HFFc6 (cell line): ENCODE measurements at places on chromosomes 16 and 17. TPM values are rescaled to one million over a fixed set of nuclear protein-coding genes. Genes with fewer than 3 reads are reported as not detected.

Gene GGA3
- total RNA-seq = 23.2 to 26.1 TPM (median 23.8 TPM) in 3 replicates

Gene MEOX1
- not detected in 3 replicates for total RNA-seq

Gene DUS2
- total RNA-seq = 15.7 to 16.8 TPM (median 15.8 TPM) in 3 replicates

Gene OR1A1
- not detected in 3 replicates for total RNA-seq

Gene RSL1D1
- total RNA-seq = 151 to 197 TPM (median 160 TPM) in 3 replicates

GRCh38 chr17:57745242-57745641 is at the start of gene CCDC182:
TSS of gene CCDC182 (minus strand) at chr17:57745299. CDS start at chr17:57745272, 27 bp downstream.
- H3K27ac ChIP-seq = no peak within 1 kb of the TSS
- H3K4me1 ChIP-seq = no peaks in the 10 kb centered on the region
- H3K4me3 ChIP-seq = no peak within 1 kb of the TSS
- DNase-seq = no peak

DNA sequence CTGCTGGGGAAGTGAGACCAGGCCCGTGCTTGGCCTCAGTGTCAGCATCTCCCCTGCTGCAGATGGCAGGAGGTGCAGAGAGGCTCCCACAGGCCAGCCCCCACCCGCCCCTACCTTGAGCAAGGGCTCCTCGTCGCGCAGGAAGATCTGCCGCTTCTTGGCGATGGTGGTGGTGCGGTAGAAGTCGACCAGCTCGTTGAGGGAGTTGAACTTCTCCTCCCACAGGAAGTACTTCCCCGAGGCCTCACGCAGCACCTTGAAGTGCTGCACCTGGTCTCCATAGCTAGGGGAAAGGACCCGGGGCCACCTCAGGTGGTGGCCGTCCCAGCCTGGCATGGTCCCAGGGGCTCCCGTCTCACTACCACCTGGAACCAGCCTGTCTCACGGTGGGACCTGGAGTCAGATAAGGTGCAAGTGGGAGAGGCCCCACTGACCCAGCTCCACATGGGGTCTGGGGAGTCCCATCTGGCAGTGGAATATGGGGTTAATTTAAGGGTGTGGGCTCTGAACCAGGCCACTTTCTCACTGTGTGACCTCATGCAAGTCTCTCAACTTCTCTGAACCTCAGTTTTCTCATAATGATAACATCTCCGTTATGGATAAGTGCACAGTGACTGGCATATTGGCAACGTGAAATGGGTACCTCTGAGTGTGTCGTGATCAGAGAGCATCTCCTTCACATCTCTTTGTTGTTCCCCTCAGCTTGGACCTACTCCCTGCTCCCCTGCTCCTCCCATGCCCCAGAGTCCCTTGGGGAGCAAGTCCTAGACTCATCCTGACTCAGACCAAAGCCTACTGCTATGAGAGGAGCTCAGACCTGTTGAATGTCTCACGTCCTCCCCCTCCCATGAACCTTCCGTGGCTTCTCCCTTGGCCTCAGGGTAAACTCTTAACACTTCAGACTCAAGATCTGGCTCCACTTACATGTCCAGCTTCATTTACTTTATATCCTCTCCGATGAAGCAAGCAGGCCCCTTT is 19.8 kb upstream of the FAM83G start:
- H3K27ac ChIP-seq = peak overlapping the region; percentile 48
- H3K4me1 ChIP-seq = peaks cover 9% of the 10 kb centered on the region
- H3K4me3 ChIP-seq = no peak overlapping the region; the same call in 1 of the 2 replicates
- no peaks in the 10 kb centered on the region for H3K36me3 ChIP-seq
- peak; percentile 64 for DNase-seq
- no peaks in the 10 kb centered on the region; the same call in 1 of the 2 replicates for H3K27me3 ChIP-seq

- no peaks in the 10 kb centered on the region for H3K4me1 ChIP-seq
- no peak overlapping the region for H3K27ac ChIP-seq
- no peak for DNase-seq
- no peaks in the 10 kb centered on the region for H3K36me3 ChIP-seq
- peaks cover 2% of the 10 kb centered on the region for H3K27me3 ChIP-seq
Measured at GRCh38 chr17:61593426-61593825, 2.4 kb upstream of the NACA2 start.

GRCh38 chr17:16926571-16927451 is 45.1 kb downstream of the TNFRSF13B start:
- no peak overlapping the region for H3K27ac ChIP-seq
- no peaks in the 10 kb centered on the region for H3K4me1 ChIP-seq
- H3K4me3 ChIP-seq = no peak overlapping the region
- H3K36me3 ChIP-seq = no peaks in the 10 kb centered on the region
- no peak for DNase-seq

DNA sequence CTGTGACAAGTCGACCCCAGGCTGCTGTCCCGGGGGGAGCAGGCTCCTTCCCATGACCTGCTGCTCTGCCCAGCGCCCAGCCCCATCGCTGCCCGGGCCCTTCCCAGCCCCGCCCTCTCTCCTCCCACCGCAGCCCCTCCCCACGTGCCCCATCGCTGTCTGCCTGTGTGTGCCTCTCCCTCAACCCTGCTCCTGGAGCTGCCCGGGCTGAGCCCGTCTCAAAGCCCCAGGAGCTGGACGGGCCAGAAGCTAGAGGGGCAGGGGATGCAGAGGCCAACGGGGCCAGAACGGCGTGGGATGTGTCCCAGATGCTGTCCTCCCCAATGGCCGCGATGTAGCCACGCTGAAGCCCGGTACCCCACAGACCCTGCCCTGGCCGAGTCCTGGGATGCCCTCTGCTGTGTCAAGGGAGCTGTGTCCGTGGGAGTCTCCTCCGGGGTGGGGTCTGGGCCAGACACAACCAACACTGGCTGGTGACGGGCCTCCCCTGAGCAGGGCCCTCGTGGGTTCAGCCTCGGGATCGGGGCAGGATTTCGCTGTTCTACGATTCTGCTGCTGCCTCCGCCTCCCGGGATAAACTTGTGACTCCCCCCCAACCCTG is 118.2 kb upstream of the ZNF750 start:
- no peaks in the 10 kb centered on the region; the same call in none of the 2 replicates for H3K27me3 ChIP-seq
- peaks cover 27% of the 10 kb centered on the region for H3K36me3 ChIP-seq
- DNase-seq = no peak
- H3K4me3 ChIP-seq = no peak overlapping the region

DNA sequence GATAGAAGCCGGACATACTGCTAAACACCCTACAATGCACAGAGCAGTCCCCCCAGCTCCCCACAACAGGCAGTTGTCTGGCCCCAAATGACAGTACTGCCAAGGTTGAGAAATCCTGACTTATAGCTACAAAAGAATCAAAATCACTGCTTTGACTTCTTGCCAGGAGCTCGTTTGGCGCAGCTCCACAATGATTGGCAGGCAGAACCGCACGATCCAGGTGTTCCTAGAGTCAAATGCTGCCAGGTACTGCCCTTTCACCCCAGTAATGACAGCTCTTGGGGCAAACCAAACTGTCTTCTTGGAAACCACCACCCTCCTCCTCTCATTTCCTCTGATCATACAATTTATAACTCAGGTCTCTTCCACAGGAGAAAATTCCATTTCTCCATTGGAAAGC is 2.2 kb upstream of the TMC5 start:
- no peaks in the 10 kb centered on the region for H3K4me1 ChIP-seq
- H3K36me3 ChIP-seq = no peaks in the 10 kb centered on the region
- peaks cover 7% of the 10 kb centered on the region for H3K27me3 ChIP-seq
- H3K27ac ChIP-seq = no peak overlapping the region
- DNase-seq = no peak

DNA sequence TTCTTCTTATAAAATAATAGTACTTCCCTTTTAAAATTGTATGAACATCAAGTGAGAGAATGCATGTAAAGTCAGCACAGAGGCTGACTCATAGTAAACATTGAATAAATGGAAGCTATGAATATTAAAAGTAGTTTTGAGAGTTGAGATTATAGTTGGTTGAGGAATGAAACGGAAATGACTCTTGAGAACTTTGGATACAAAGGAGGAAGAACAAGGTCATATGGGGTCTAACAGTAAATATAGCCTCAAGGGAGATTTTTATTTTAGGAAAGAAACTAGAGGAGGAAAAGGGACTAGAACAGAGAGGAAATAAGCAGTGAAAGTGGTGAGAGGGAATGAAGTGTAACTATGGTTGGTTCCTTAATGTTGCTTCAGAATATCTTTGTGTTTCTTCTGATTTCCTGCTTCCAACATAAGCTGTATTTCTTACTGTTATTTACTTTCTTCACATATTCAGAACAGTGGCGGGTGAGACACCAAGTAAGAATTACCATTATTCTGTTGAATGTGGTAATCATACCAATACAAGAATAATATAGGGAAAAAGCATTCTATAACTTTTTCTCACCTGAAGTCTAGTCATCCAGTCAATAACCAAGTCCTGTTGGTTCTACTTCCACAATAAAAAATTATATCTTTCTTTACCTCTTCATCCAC is 165.1 kb downstream of the CHD9 start:
- H3K27ac ChIP-seq = no peak overlapping the region
- peaks cover 4% of the 10 kb centered on the region; the same call in 1 of the 2 replicates for H3K36me3 ChIP-seq
- peaks cover 1% of the 10 kb centered on the region; the same call in 1 of the 2 replicates for H3K27me3 ChIP-seq
- H3K4me3 ChIP-seq = no peak overlapping the region

GRCh38 chr17:45906927-45907622 is 12.7 kb downstream of the MAPT start:
- H3K4me3 ChIP-seq = no peak overlapping the region
- peaks cover 44% of the 10 kb centered on the region for H3K27me3 ChIP-seq
- H3K36me3 ChIP-seq = 0 out of 2 replicates have a peak, but pooled peaks cover 2% of the 10 kb centered on the region
- no peak overlapping the region for H3K27ac ChIP-seq
- H3K4me1 ChIP-seq = no peaks in the 10 kb centered on the region

DNA sequence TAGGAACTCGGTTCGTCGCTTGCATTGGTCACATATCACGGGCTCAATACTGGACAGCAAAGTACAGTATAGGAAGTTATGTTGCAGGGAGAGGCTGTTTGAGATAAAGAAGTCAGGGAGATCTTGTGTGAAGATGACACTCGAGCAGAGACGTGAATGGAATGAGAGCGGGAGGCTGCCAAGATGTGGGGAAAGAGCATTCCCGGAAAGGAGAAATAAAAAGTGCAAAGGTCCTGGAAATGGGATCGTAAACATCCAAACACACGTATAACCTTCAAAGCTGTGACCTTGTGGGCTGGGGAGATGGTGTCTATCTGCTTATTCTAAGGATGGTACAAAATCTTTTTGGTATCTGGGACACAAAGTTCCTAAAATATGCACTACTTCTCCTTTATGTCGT is 43.0 kb upstream of the MYOCD start:
- peaks cover 3% of the 10 kb centered on the region; the same call in 1 of the 2 replicates for H3K27me3 ChIP-seq
- DNase-seq = no peak
- no peak overlapping the region for H3K4me3 ChIP-seq
- peaks cover 69% of the 10 kb centered on the region for H3K4me1 ChIP-seq
- peak overlapping the region; percentile 24; the same call in 1 of the 2 replicates for H3K27ac ChIP-seq

DNA sequence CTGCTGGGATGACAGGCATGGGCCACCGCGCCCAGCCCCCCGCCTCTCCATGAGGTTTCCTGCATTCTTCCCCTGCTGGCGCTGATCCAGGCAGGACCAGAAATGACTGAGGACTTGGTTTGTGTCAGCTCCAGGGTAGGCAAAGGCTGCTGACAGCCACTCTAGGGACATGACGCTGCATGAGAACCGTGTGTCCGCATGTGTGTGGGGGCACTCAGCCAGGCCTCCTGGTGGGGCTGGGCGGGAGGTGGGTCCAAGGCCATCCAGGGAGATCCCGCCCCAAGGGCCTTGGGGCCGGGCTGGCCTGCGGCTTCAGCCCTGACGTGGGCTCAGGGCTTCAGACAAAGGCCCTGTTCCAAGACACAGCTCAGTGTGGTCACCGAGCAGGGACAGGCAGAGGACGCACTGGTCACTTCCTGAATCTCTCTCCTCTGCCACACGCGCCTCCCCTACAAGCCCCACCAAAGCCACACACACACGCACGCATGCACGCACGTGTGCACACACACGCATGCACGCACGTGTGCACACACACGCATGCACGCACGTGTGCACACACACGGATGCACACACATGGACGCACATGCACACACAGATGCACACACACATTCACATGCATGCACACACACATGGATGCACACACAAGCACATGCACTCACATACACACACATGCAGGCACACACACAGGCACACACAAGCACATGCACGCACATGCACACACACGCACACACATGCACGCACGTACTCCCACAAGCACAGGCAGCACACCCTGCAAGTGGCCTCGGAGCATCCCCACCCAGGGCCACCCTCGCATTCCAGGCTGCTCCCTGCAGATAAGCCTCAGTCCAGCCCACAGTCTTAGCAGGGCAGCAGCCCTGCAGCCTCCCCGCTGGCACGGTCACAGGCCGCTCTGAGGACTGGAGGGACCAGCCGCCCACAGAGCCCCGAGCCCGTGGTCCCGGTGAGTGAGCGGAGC is 5.3 kb upstream of the TMEM204 start:
- no peak overlapping the region for H3K4me3 ChIP-seq
- peaks cover 4% of the 10 kb centered on the region; the same call in 1 of the 2 replicates for H3K36me3 ChIP-seq

- peaks cover 14% of the 10 kb centered on the region for H3K27me3 ChIP-seq
- H3K36me3 ChIP-seq = peaks cover 13% of the 10 kb centered on the region; the same call in 1 of the 2 replicates
- no peak for DNase-seq
- no peak overlapping the region for H3K27ac ChIP-seq
- H3K4me3 ChIP-seq = no peak overlapping the region
- H3K4me1 ChIP-seq = no peaks in the 10 kb centered on the region
Measured at GRCh38 chr16:22325598-22326368, 28.6 kb downstream of the POLR3E start.
